ENCODE measurements at places on chromosomes 1 and 21.

- no peak for DNase-seq
These were observed 19.5 kb upstream of the SRP9 start for GRCh38 chr1:225757927-225758656.

DNA sequence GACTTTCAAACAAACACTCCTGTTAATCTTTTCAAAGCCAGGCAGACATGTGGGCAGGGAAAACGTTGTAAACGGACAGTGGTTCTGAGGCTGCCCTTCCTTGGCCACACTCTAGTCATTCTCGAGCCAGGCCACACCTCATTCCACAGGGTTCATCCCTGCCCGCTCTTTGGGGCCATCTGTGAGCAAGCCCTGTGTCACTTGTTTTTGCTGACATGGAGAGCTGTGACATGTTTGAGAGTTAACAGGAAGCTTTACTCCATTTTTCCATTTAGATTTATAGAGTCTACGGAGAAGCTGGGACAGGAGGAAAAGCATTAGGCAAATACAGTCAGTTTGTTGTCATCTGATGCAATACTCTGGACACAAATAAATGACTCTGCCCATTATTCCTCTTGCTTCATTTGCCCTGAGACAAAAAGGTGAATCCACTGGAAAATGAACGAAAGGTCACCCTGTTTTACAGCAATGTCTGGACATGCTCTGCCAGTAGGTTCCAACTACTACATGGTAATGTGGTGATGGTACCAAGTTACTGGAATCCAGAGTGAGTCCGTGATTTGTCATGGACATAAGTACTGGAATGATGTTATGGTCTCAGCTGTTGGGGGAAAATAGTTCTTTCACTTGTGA lies 126.9 kb downstream of the CLIC6 start:
- no peak for DNase-seq

- no peak for DNase-seq
These were observed 25.7 kb downstream of the LHX4 start for GRCh38 chr1:180255536-180256340.

GRCh38 chr1:78833491-78833890 lies 173.0 kb downstream of the ADGRL4 start:
- no peak for DNase-seq

DNA sequence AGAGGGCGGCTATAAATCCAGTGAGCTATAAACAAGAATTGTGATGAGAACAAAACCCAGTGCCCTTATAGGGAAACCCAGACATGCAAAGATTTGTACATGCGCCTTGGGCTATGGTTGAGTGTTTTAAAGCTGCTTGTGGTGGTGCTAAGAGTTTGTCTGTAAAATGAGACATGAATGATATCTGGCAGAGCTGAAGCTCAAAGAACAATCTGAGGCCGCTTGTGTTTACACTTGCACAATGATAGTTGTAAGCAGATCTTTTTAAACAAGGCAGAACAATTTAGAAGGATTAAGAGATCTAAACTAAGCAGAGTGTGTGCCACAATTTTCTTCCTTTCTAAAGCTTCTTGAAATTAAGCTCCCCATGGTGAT lies 80.4 kb upstream of the ADAMTS5 start:
- no peak for DNase-seq

- DNase-seq: no peak
These were observed 251.6 kb downstream of the KIF26B start for GRCh38 chr1:245406426-245406825.

- DNase-seq: no peak
These were observed 176.2 kb upstream of the RAB4A start for GRCh38 chr1:229094476-229095311.

GRCh38 chr1:226722240-226722900 lies 16.7 kb downstream of the ITPKB start:
- no peak for DNase-seq

GRCh38 chr1:209778102-209778501 lies 6.3 kb downstream of the C1orf74 start:
- no peak for DNase-seq

DNA sequence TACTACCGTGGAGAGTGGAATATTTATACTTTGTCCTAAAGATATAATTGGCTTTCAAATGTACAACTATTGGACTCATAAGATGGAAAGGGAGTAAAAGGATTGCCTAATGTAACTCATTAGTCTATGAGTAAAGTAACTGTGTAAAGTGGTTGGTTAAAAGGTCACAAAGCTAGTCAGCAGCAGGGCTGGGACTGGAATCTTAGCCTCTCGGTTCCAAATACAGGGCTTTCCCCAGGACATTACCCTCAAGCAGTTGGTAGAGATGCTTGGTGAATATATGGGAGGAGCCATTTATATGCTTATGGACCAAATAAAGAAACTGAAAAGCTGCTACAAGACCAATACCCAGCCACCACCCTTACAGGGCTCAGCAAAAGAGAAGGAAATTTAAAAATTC lies 283.7 kb downstream of the HLX start:
- DNase-seq: no peak

GRCh38 chr1:200923601-200924000 lies 28.9 kb downstream of the INAVA start:
- no peak for DNase-seq
